ENCODE measurements at places on chromosomes 2 and 18.

- DNase-seq, result no peak
These were observed 76.6 kb downstream of the COBLL1 start for GRCh38 chr2:164764996-164765395.

- DNase-seq, result no peak
These were observed 1108.1 kb upstream of the LRRTM1 start for GRCh38 chr2:81412681-81413080.

- no peak for DNase-seq
These were observed 122.1 kb upstream of the SLC39A10 start for GRCh38 chr2:195534971-195535370.

DNA sequence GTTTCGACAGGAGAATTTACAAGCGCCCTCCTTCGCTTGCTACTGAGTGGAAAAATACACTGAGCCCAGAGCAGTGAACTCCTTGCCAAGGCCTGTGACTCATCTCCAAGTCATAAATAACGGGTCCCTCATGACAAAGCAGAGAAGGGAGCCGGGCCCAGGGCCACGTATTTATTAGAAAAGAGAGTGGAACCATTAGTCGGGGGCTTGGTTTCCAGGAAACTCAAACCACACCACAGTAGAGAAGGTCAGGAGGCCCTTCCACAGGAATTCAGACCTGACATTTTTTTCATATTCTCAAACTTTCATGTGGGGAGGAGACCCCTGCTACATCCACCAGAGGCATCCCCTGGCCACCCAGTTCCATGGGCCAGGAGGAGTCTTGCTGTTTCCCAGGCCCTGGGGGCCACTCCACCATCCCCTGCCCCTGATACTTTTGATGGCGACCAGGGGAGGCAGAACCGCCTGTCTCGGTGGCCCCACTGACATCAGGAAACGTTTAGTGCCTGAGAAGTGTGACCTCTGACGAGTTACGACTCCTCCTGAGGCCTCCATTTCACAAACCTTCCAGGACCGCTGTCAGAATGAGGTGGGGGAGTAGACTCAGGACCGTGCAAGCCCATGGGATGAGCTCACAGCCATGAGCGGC is 289.7 kb downstream of the DYSF start:
- peak; percentile 11 for DNase-seq

- no peak for DNase-seq
These were observed 166.4 kb upstream of the MGAT5 start for GRCh38 chr2:134087371-134087921.

DNA sequence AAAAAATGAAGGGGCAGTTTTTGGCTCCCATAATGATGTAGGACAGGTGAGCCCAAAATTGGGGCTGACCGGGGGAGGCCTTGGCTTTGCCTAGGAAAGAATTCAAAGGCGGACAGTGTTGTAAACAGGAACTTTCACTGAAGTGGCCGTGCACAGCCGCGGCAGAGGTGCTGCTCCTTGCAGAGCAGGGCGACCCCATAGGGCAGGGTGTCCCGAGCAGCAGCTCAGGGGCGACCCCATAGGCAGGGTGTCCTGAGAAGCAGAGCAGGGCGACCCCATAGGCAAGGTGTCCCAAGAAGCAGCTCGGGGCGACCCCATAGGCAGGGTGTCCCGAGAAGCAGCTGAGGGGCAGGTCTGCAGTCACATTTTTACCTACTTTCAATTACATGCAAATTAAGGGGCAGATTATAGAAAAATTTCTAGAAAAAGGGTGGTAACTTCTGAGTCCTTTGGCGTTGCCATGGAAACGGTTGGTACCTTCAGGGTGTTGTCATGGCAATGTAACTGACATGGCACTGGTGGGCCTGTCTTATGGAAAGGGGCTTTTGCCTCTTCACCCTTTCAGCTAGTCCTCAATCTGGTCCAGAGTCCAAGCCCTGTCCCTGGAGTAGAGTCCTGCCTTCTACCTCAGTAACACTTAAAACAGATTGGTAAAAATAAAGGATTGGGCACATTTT is 134.5 kb downstream of the FBXO15 start:
- no peak for DNase-seq

- DNase-seq, result peak; percentile 65
These were observed 8.6 kb upstream of the MTCL1 start for GRCh38 chr18:8696749-8697211.

- no peak for DNase-seq
These were observed 135.5 kb downstream of the TMEFF2 start for GRCh38 chr2:192059266-192059665.

- no peak for DNase-seq
These were observed 50.4 kb downstream of the EML6 start for GRCh38 chr2:54773838-54774237.

GRCh38 chr2:1557467-1557820 is 144.2 kb downstream of the TPO start:
- DNase-seq, result no peak

DNA sequence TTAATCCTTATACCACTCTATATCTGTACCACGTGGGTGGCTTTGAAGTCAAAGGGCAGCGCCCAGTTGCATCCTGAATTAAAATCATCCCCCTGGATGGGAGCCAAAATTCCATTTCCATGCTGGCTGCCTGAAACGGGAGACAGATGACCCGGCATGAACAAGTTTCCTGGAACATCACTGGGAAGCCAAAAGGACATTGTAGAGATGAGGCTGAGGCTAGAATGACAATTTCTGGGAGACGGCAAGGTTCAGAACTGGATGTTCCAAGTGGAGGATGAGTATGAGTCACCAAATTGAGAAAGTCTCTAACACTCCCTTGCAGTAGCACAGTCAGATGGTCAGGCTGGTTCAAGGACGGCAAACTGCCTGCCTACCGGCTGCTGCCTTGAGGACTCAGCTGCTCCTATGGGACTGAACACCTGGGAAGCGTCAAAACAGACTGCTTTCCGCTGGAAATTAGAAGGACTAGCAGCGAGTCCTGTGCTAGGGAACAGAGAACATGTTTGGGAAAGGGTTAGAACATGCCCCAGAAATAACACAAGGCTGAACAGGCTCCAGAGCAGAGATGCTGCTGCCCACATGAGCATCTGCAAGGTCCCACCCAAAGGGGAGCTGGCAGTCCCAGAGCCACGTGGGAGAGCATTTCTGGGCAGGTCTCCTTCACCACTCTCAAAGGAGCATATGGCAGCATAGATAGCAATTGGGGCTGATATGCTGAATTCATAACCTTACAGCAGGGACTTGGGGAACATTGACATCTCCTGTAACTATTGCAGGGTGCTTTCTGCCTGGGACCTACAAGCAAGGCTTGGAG is 32.0 kb downstream of the YPEL5 start:
- no peak for DNase-seq
